ENCODE measurements at places on chromosomes 1 and 21. TPM values are rescaled to one million over a fixed set of nuclear protein-coding genes. Genes with fewer than 3 reads are reported as not detected.

GRCh38 chr1:163773396-163773795 lies 451.6 kb downstream of the NUF2 start:
- no peak for DNase-seq

DNA sequence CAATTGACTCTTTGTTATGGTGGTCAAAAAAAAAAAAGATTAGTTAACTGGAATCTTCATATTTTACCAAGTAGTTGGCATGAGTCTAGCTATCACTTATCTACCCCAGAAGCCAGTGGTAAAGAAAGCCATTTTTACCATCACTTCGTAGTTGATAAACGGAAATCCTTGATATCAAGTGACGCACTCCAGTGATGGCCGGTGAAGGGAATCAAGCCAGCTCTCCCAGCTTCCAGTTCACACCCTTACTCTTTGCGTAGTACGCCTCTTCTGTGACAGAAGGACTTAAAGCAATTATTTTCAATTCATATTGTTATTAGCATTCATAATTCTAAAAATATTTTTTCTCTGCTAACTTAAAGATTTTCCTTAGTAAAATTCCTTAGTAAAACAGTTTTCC lies 447.9 kb downstream of the GPATCH2 start:
- DNase-seq: no peak

DNA sequence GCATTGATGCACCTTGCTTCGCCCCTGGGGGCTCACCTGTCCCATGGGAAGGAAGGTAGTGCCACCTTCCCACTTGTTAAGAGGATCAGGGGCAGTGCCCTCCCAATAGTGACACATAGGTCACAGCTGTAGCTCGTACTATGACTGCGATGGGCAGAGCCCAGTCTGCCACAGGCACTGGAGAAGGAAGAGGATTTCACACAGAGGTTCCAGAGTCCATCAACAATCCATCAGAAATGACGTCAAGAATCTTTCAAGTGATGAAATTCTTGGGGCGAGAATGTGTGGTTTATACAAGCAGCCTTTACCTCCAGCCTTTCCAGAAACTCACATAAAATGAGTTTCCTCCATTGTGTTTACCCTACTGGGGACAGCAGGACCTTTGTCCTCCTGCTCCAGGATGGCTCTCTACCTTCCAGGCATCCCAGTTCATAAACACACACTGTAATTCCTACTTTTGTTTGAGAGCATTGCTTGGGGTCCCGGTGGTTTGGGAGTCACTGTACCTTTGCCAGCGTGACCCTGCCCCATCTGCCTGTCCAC lies 260.6 kb upstream of the VAMP3 start:
- DNase-seq: no peak

The OR2T29 gene
- not detected for total RNA-seq

- DNase-seq: no peak
Measured at GRCh38 chr21:41792711-41793110, 25.9 kb upstream of the RIPK4 start.

The IL19 gene
- not detected for total RNA-seq

Measured in activated CD4-positive, alpha-beta T cell treated with anti-CD3 and anti-CD28 coated beads, Interleukin-2, amount 10 ng/mL, durations not matched to agents 7 days and 5 days (primary cell).